ENCODE measurements at places on chromosomes 16 and 17.

GRCh38 chr17:55286681-55287589, 22.2 kb downstream of the HLF start:
- DNase-seq: no peak

DNA sequence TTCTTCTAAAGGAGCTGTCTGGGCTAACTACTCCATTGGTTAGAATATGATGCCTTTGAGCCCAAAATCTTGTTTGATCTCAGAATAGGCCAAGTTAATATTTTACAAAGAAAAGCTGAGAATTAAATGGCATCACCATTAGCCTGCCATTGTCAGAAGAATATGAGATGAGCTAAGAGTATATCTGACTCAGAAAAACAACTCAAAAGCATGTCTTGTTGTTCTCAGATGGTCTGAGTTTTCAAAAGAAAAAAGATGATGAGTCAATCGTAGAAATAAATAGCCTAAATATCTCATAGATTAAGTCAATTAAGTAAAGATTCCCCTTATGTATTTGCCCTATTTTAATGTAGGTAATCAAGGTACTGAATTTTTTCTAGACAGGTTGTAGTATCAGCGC, 197.1 kb upstream of the TBX2 start:
- no peak for DNase-seq

DNA sequence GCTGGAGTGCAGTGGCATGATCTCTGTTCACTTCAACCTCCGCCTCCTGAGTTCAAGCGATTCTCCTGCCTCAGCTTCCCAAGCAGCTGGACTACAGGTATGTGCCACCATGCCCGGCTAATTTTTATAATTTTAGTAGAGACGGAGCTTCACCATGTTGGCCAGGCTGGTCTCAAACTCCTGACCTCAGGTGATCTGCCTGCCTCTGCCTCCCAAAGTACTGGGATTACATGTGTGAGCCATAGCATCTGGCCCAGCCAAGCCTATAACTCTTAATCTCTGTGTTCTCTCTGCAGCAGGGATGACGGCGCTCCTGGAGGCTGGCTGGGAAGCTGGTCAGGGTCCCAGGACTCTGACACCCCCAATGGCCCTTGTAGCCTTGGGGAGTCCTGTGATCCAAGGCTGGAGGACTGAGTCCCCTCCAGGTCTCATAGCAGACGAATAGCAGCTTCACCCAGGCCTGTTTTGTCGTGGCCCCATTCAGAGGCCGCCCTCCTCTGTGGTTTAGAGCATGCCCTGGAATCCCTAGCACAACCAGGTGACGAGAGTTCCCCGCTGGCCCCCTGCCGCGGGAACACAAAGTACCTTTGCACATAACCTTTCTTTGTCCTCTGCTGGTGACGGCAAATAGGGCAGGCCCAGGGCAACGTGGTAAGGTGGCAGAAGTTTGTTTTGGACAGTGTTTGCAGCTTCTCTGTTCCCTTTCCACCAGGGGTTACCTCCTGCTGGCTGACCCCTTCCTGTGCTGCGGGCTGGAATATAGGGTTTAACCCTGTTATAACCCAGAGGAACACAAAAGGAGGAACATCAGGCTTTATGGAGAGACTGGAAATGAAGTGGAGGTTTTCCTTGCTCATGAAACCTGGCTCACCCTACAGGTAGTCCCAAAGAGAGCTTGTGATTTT, 43.0 kb upstream of the TOB1 start:
- DNase-seq: no peak

DNA sequence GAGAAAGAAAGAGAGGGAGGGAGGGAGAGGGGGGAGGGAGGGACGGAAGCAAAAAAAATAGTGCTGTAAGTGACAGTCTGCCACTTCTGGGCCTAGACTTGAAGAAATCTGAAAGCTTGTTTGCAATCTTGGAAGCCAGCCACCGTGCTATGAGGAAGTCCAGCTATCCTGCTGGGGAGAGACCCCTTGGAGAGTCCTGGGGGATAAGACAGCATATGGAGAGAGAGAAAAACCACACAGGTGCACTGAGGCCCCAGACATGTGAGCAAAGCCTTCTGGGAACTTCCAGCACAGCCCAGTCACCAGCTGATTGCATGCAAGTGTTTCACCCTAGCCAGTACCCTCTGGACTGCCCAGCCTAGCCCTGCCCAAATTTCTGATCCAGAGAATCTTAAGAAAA, 12.6 kb upstream of the ALOX12B start:
- no peak for DNase-seq

DNA sequence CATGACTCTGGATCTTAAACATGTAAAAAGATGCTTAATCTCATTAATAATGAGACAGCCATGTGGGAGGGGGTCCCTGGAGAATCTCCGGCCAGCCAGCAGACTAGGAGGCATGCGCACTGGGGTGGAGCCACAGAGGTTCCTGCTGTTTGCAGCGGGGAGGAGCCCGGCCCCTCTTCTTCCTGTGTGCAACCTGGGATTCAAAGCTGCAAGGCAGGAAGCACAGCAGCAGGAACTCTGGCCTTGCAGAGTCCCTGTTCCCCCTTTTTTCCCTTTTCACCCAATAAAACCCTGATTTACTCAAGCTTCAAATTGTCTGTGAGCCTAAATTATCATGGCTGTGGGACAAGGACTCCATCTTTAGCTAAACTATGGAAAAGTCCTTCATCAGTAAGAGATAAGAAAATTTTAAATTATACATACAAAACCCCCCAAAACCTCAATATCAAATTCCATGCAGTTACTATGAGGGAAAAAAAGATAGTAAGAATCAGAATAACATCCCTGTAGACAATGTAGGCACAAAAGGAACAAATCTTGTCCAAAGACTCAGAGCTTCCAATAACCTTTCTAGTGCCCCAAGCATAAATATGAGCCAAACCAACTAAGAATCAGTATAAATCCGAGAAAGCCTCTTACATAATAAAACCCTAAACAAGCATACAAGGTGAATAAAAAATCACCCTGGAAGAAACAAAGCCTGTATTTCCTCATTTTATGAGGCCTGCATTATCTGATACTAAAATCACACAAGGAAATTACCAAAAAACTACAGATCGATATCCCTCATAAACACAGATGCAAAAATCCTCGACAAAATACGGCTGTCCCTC, 12.1 kb downstream of the CFDP1 start:
- peak; percentile 61 for DNase-seq

All from muscle of arm (tissue), 14 donors.